ENCODE measurements at places on chromosomes 3 and 15.

- DNase-seq, result no peak
Observed at GRCh38 chr15:101384276-101384675, 89.2 kb upstream of the SNRPA1 start.

GRCh38 chr15:99993262-99993661, 260.0 kb upstream of the LYSMD4 start:
- DNase-seq, result no peak

DNA sequence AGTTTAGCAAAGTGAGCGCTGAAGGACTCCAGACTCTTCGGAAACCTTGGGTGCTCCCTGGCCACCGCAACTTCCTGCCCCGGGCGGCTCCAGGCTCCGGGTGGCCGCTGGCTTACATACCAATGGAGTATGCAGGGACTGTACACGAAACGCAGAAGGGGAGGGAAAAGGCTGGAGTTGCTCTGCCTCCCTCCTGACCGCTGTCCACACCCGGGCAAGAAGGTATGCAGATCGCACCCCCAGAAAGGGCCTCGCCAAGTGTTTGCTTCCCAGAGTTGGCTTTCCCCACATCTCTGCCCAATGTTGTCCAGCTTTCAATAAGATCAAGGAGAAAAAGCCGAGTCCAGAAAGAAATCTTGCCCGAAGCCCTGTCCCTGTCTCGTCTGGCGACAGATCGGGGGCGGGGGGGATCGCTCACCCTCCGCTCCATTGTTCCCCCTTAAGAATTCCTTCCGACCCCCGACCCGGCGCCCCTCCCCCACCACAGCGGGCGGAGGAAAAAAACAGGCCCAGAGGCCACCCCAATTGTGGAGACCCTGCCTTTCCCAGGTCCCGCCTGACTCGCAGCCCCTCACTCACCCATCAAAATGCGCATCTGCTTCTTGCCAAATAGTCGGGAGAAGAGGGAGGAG, 533 bp downstream of the ARF4 start:
- DNase-seq, result peak; percentile 85

DNA sequence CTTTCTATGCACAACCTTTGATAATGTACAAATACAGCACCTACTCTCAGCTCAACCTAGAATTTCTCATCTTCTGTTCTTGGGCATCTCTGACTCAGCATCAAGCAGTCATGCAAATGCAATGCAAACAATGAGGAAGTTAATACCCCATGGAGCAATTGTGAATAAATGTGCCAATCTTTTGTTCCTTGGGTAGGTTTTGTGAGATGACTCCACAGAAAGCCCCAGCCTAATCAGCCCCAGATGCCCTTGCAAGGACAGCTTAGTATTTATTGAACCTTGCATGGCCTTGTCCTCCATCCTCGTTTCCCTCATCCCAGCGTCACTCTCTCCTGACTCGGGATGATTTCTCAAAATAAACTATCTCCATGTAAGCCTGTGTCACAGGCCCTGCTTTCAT, 494.7 kb upstream of the NECTIN3 start:
- DNase-seq, result no peak

DNA sequence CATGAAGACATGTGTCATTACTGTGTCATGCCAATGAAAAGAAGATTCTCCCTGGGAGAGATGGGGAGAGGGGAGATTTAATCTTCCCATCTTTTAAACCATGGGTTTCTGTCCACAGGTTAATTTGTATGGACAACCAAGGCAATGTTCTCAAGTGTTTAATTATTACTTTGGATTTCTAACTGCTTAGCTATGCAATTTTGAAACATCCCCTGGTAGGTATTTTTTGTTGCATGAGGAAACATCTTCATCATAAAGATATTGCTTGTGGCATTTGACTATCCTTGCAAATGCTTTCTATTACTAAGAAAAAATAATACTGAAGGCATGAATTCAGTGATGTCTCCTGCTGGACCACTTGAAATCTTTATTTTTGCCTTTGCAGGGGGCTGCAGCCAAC, 326.6 kb upstream of the TPM1 start:
- no peak for DNase-seq

DNA sequence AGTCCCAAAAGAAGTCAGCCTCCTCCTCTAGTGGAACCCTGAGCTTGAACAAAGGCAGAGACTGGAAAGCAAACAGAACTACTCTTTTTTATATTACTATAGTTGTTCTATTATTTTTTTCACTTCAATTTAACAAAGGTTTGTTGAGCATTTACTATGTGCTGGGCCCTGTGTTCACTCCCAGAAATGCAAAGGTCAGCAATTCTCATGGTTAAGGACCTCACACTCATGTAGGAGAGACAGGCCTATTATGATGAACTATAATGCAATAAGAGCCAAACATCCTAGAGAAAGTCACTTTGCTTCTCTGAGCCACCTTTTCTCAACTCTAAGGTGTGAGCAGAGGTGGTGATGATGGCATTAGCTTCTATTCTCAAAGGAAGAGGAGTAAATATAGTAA, 82.1 kb upstream of the ARHGEF3 start:
- DNase-seq, result no peak

- no peak for DNase-seq
Observed at GRCh38 chr15:25683911-25684310, 179.2 kb downstream of the ATP10A start.

GRCh38 chr15:65130941-65131340, 2.7 kb downstream of the PDCD7 start:
- DNase-seq, result no peak

GRCh38 chr3:107206945-107207344, 170.3 kb upstream of the CCDC54 start:
- no peak for DNase-seq

- peak; percentile 22 for DNase-seq
Observed at GRCh38 chr3:46496746-46497555, 825 bp upstream of the RTP3 start.

- DNase-seq, result no peak
Observed at GRCh38 chr3:149243540-149243939, 21.9 kb upstream of the CP start.

DNA sequence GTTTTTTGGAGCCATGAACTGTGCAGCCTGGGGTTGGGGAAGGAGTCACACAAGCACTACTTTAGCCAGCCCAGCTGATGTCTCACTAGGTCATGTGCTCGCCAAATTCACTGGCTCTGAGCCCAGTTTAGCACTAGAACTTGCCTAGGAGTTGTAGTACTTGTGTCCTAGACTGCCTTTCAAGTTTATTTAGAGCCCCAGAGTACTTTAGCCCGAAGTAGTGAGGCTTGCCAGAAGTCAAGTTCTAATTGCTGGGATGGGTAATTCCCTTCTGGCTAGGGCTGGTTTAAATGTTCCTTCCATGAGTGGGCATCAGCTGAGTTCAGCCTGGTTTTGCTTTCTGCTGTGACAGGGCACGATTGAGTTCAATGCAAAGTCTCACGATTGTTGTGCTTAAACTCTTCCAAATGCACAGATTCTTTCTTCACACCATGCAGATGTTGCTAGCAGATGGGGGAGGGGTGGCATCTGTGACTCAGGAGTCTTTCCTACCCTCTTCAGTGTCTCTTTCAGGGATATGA, 228.2 kb upstream of the ZPLD1 start:
- DNase-seq, result peak; percentile 44

GRCh38 chr3:194072691-194073279, 63.2 kb upstream of the HES1 start:
- DNase-seq, result no peak

Data from muscle of back (tissue), 13 donors.